CD14-positive monocyte (primary cell): ENCODE measurements at places on chromosomes 7 and 10.
A peak's percentile ranks its signal among the peaks of the same experiment; 100 is the strongest.

DNA sequence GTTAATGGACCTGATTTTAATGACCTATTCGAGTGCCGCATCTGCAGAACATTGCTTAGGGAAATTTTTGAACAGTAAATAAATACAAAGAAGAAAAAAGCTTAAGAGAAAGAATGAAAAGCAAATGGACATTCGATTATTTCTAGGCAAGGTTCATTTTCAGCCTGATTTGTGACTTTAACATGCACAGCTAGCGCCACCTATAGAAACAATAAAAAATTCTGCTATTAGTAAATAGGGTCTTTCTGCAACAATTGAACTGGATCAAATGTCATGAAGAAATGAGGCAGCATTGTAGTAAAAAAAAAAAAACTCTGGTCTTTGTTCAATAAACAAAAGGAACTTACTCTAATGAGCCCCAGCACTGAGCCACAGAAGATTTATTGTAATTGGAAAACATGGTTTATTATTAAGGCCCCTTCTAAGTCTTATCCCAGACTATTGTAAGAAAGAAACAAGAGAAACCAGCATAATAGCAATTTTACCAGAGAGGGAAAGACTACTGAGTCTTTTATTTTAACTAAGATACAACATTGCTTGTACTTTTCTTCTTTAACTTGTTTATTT lies 41.4 kb upstream of the GHITM start:
- no peak for DNase-seq

DNA sequence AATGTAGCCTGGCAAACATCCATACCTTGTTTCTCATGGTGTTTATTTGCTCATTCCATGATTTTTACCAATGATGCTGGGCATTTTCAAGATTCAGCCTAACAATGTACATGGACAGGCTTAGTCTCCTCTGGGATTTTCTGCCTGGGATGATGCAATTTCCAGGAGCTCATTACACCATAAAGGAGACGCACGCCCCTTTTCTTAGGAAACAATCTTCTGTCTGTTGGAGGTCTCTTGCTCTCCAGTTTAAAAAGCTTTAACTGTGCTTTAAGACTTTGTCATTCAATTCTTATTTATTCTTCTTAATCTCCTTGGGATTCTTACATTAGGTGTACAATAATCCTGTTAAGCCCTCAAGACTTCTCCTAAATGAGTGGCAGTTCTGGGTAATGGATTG lies 150.3 kb upstream of the NRP1 start:
- no peak for DNase-seq

- DNase-seq: no peak
Observed at GRCh38 chr10:1211844-1212570, 155.8 kb downstream of the WDR37 start.

GRCh38 chr7:50793120-50793946 lies 10.6 kb upstream of the GRB10 start:
- DNase-seq: peak; percentile 14

DNA sequence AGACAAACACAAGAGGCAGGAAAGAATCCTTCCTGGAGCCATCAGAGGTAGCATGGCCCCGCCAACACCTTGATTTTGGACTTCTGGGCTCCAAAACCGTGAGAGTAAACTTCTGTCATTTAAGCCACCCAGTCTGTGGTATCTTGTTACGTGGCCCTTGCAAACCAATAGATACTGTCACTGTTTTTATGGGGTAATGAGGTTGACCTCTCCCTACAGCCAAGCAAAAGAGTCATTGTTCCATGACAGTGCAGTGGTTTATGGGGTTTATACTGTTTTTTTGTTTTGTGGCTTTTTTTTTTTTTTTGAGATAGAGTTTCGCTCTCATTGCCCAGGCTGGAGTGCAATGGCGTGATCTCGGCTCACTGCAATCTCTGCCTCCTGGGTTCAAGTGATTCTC lies 32.8 kb downstream of the KIAA1549 start:
- no peak for DNase-seq

DNA sequence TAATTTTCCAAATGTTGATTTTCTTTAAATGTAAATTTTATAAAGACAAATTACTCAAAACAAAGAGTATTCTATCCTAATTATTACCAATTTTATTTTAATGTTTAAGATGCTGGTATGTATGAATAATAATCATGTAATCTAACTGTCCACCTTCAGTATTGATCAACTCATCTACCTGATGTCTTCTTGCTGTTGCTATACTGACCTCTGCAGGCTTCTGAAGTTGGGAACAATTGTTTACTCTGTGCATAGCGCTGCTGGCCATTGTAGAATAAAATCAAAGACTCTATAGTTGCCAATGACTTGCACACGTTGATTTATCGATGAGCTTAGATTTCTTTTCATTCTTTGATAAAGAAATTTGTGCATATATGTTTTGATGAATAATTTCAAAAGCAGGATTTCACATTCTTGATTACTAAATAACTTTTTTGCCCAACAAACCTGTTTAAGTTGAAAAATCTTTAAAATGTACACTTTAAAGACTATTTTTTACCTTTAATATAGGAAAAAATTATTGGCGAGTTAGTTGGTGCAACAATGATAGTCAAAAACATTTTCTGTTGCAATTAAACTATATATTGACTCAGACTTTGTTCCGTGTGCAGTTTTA lies 282.3 kb downstream of the TFEC start:
- DNase-seq: no peak

DNA sequence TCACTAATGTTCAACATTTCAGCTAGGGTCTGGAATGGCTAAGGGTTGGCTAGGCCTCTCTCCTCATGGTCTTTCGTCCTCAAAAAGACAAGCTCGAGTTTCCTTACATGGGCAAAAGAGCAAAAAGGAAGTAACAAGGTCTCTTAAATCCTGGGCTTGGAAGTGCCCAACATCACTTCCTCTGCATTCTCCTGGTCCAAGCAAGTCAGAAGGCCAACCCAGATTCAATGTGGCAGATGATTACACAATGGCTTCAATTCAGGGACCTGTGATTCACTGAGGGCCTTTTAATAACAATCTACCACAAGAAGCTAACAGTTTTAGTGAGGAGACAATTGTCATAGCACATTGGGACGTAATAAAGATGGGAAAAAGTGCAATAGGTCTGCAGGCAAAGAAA lies 4.4 kb upstream of the NUP205 start:
- peak; percentile 45 for DNase-seq

DNA sequence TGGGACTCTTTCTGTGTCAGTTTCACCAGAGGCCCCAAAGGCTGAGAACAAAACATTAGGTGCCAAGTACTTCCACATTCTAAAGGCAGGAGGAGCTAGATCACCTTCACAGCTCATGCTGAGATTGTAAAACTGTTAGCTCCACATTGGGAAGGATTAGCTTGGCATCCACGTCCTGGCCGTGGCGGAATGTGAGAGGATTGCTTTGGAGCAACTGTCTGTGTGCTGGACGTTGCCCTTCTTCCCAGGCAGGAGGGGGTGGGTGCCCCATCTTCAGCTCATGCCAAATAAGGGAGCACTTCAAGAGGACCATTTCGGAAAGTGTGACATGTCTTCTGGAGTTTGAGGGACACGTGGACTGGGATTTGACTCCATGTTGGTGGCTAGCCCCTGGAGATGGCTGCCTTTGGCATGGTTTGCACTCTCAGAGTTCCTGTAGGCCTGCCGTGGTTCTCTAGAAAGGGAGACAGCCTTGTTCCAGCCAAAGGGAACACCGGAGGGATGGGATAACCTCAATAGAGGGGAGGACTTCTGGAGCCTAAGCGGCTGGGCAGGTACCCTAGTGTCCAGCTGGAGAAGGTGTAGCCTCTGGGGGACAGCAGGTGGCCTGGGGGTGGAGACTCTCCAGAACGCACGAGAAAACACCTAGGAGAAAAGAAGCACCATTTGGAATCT lies 19.9 kb upstream of the FMC1 start:
- no peak for DNase-seq

DNA sequence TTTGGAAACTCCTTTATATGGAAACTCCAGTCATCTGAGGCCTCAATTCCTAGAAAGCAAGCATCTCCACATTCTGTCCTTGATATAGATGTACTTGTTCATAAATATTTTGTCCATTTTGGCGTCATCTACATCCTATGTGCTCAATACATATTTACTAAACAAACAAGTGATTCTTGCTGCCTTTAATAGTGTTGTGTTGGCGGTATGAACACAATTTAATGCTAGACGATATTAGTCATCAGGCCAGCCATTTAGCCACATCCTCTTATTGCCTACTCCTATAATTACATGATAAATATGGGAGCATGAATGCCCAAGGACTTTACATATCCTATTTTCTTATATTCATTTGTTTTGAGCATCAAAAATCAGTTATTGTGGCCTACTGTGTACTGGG lies 18.5 kb upstream of the IFRD1 start:
- no peak for DNase-seq

DNA sequence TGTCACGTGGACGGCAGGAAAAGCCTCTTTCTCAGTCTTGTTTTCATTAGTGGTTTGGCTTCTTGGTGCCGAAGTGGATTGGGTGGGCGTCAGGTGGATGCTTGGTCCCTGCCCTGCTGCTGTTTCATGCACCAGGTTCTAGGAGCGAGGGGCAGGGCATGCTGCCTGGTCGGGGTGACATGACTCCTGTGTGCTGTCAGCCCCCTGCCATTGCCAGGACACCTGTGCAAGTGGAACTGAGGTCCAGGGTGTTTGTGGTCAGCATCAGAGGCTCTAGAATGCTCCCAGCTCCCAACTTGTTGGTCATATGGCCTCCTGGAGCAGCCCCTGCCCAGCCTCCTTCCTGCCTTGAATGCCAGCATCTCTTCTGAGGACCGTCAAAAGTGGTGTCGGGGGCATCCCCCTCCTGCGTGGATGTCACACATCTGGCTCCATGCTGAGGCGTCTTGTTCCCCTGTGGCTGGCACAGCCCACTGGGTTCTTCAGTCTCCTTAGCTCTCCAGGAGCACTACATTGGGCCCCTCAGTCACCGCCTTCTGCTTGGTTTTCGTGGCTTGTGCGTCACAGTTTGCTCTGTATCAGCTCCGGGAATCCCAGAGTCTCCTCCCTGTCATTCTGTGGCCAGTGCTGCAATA lies 24.8 kb downstream of the ADCY1 start:
- DNase-seq: no peak

DNA sequence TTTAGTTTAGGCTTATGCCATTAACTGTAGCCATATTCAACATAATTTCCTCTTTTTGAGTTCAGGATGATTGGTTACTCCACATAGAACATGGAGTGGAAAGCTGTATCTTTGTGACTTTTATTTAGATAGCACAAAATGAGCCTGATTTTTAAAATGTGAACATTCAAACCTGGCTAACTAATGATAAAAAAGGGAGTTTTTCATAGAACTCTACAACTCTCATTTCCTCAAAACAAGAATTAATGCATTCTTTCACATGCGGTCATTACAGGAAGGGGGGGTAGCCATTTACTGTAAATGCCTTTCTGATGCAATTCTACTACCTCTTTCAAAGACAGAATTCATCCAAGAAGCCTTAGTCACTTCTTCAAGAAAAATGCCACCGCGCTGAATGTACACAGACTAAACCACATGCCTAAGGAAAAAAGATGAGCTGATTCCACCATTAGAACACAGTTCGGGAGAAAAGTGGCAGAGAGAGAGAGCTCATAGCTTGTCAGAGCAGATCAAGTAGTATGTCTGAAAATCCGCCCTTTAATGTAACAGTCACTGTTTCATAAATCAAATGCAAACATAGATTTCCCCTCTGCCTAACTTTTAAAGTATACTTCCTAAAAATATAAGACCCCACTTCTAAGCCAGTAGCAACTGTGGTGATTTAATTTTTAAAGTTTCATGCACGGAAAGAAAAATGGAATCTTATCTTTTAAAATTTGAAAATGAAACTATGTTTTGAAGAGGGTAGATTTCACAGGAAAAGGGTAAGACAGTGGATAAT lies 226.4 kb upstream of the KLF14 start:
- DNase-seq: peak; percentile 90

GRCh38 chr10:111323389-111323966 lies 246.6 kb downstream of the ADRA2A start:
- no peak for DNase-seq

GRCh38 chr10:4195213-4195612 lies 410.2 kb upstream of the KLF6 start:
- no peak for DNase-seq

DNA sequence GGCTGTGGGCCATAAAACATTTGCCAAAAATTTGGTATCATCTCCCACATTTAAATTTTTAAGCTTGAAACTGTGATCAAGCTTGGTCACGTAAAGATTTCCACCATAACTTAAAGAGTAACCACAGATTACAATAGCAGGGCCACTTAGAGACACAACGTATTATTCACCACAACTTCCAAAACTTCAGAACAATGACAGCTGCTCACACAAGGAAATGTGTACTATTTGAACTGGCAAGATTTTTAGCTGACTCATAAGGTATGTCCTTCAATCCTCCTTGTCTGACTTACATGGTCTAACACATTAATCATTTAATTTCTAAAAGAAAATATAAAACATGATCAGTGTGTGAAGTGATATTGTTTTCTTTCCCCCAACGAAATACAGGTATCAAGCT lies 234.5 kb downstream of the PARD3 start:
- no peak for DNase-seq

- DNase-seq: no peak
Observed at GRCh38 chr10:53508197-53508596, 735.6 kb upstream of the MBL2 start.

DNA sequence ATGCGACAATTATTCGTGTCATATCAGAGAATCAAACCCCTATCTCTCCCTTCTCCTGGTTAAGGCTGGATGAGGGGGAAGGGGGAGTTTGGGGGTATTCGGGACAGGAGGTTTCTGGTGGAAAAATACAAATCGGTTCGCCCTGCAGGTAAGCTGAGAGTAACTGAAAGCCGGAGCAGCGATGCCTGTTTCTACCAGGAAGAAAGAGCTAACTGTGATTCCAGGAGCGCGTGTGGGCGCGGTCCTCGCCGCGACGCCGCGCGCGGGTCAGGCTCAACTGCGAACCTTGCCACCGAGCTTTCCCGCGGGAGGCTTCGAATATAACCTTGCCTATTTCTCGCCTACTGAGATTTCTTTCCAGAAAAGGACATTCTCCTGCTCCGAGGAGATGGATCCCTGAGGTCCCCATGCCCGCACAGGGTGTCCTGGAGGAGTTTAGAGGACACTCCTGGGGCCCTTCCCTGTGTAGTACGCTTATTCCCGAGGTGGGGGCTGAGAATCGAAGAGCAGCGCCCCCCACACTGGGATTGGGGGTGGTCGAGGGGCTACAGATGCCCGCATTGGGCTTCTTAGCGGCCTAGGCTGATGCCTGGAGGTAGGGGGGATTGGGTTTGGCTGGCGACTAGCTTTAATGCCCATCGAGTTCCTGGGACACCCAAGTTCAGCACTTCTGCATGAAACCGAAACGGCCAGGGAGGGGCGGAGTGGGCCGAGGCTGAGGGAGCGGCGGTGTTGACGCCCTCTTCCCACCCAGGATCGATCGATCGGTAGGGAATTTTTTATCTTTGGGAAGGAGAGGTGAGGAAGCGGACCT lies 13.0 kb upstream of the DLX6 start:
- no peak for DNase-seq

GRCh38 chr10:24596217-24596930 lies 127.3 kb downstream of the ARHGAP21 start:
- DNase-seq: no peak
